Hematopoietic multipotent progenitor cell (in vitro differentiated cells): ENCODE measurements at places on chromosomes 1 and 21.

DNA sequence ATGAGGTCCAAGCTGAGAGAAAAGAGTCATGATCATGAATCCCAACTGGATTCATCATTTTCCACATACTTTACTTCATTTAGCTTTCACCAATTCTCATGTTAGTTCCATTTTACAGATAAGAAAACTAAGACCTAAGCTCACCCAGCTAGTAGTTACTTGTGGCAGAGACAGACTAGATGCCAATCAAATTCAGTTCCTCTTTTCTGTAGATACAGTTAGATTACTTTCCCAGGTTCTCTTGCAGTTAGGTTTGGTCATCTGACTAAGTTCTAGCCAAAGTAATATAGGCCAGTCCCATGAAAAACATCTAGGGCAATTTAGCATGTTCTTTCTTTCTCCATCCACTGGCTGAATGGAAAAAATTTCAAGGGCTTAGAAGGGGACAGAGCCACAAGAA, 8.9 kb upstream of the KCND3 start:
- no peak for DNase-seq

GRCh38 chr1:240831922-240832321, 220.0 kb upstream of the GREM2 start:
- DNase-seq, result no peak

GRCh38 chr1:87523466-87523865, 194.8 kb downstream of the LMO4 start:
- DNase-seq, result no peak

DNA sequence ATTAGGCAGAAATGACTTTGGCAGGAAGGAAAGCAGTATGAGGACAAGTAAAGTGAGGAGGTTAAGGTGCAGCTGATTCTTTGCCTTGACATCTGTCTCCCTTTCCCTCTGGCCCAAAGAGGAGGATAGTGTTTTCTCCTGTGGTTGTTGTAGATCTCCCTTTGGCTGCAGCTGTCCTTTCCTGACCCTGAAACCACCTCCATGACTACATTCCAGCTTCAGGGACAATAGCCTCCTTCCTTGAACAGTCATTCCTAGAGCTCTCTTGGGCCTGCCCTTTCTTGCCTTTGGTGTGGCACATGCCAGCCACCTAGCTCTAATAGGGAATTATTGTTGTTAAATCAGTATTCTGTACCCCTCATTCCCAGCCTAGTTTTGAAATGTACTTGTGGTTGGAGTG, 6.2 kb downstream of the ZMYM1 start:
- DNase-seq, result no peak
